ENCODE measurements at places on chromosomes 2 and 18.
A peak's percentile ranks its signal among the peaks of the same experiment; 100 is the strongest.

DNA sequence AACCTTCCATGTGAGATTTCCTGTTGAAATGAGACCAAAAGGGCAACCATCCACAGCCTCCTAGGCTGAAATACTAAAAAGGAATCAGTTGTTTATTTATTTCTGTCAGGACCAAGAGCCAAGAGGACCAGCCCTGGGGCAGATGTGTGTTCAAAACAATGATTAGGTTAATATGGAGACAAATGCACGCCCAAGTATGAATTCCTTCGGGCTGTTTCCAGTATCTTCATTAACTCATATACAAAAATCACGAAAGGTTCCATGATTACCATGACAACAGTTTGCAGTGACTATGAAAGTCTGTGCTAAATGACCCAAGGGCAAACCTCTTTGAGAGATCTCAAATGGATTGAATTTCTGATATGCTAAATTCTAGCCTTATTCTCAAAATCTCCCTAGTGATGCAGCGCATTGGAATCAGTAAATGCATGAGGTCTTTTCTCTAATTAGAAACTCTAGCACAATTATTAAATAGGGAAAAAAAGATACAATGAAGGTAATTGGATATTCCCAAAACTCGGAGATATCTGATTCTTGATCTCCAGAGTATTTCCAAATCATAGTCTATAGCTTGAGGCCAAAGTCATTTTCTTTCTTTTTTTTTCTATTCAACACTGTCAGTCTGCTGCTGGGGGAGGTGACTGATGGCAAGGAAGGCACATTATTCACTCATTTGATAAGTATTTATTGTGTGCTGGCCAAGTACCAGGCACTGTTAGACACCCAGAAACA lies 35.6 kb downstream of the VIT start:
- DNase-seq = no peak

GRCh38 chr2:96207774-96208142 lies 869 bp downstream of the STARD7 start:
- DNase-seq = no peak

- no peak for DNase-seq
These were observed 346 bp upstream of the VRK2 start for GRCh38 chr2:58046335-58046584.

DNA sequence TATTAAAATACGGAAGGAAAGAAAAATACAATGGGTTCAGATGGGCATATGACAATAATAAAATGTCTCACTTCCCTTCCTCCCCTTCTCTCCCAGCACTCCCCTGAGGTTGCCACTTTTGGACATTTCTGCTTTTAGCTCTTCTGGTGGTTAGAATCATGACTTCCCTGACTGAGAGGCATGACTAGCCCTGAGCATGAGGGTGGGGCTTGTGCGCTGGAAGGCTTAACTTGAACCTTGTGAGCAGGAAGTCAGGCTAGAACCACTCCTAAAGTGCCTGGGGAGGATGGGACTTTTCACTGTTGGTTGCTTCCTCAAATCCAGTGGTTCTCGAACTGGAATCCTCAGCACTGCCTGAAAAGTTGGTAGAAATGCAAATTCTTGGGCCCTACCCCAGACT lies 19.7 kb upstream of the ARHGAP25 start:
- DNase-seq = no peak

GRCh38 chr2:30665761-30666265 lies 141.4 kb downstream of the CAPN13 start:
- DNase-seq = peak; percentile 28

GRCh38 chr2:29725610-29726009 lies 195.8 kb downstream of the ALK start:
- no peak for DNase-seq

GRCh38 chr2:60979231-60979630 lies 38.3 kb upstream of the PEX13 start:
- DNase-seq = no peak

GRCh38 chr18:13450289-13451212 lies 232.0 kb downstream of the LDLRAD4 start:
- no peak for DNase-seq

DNA sequence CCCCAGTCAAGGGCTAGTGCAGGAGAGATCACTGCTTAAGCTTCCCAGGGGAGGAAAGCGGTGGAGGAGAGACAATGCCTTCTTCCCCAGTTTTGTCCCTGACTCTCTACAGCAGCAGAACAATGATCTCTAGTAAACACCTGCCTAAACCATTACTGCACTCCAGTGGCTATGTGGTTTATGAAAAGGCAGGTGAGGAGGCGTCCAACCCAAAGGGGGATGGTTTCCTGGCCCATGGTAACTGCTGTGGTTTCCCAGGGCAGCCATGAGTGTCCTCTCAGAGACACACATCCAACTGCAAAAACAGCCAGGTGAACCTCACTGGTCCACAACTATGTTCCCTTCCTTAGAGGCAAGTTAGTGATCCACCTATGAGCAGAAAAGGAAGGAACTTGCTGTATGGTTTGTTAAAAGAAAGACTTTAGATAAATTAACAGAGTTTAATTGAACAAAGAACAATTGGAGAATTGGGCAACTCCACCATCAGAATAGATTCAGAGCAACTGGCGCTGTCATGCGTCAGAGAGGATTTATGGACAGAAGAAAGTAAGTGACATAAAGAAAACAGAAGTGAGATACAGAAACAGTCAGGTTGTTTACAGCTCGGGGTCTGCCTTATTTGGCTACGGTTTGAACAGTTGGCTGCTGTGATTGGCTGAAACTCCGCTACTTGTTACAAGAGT lies 4.8 kb upstream of the TTC39C start:
- DNase-seq = no peak

GRCh38 chr18:22831441-22831904 lies 101.7 kb upstream of the RBBP8 start:
- DNase-seq = no peak

- no peak for DNase-seq
These were observed 614 bp upstream of the FKBP1B start for GRCh38 chr2:24048769-24049484.

- peak; percentile 92 for DNase-seq
These were observed 28.1 kb upstream of the SATB2 start for GRCh38 chr2:199485732-199486335.

DNA sequence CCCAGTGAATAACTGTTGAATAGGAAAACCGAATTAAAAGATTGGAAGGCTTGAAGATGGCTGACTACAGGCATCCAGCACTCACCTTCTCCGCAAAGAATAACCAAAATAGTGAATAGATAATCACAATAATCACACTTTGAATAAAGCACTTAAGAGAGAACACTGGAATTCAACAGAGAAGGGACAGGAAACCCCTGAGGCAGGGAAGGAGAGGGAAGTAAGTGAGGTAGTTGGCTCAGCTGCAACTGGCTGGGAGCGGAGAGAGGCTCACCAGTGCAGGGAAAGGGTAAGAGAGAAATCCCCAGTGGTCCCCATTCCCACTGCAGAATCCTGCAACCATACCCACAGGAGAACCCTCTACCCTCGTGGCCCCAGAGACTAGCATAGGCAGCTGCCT lies 246.6 kb upstream of the NCKAP5 start:
- DNase-seq = no peak

- DNase-seq = peak; percentile 34
These were observed 69.6 kb upstream of the RAB6C start for GRCh38 chr2:129909651-129910418.

DNA sequence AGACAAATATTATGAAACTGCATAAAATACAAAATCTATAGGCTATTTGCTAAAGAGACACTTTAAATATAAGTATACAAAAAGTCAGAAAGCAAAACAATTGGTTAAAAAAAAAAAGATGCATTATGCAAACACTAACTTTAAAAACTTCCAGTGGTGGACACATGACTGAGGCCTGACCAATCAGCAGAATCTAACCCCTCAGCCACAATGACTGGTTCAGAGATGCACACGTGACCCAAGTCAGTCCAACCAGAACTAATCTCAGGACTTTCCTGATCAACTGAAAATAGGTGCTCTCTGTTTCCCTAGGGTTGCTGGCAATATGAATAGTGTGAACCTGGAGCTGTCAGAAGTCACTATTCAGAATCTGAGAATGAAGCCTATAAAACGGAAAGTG lies 22.7 kb downstream of the DNER start:
- DNase-seq = no peak

Data from endodermal cell (in vitro differentiated cells).